Suppressor macrophage (primary cell): ENCODE measurements at places on chromosomes 3 and 15.

DNA sequence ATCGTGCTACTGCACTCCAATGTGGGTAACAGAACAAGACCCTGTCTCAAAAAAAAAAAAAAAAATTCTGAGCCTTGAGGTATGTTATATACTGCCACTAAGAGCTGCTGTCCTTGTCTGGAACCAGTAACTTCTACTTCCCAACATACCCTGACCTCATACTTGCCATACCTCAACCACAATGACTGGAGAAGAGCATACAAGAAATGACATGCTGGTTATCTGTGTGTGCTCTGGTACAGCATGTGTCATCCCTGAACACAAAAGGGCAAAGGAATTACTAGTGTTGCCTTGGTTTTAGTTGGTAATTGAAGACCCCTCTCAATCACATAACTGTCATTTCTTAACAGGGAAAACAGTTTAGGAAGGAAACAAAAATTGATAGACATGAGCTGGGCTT lies 54.5 kb downstream of the MRPS25 start:
- no peak for DNase-seq

DNA sequence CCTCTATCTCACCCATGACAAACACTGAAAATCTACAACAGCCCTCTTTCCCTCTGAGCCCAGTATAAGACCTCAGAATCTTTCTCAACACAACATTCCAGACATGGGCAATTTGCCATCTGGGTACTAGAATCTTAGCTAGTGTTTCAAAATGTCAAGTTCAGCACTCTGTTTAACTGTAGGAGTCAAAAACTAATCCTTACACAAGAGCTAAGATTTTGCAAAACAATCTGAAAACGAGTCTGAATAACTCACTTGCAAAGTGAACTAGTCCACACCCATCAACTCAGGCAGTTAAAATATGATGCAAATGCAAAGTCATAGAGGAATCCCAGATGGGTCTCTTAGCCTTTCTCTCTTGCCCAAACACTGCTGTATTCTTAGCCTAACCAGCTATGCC lies 67.8 kb downstream of the GPR176 start:
- peak; percentile 18 for DNase-seq

GRCh38 chr3:157523814-157524213 lies 20.6 kb upstream of the VEPH1 start:
- no peak for DNase-seq

DNA sequence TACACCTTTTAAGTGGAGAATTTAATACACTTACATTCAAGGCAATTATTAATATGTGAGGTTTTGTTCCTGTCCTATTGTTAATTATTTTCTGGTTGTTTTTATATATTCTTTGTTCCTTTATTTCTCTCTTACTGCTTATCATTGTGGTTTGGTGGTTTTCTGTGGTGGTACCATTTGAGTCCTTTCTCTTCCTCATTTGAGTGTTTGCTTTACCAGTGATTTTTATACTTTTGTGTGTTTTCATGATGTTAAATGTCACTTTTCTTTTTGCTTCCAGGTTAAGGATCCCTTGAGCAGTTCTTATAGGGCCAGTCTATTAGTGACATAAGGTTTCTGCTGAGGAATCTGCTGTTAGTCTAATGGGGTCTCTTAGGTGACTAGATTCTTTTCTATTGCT lies 116.5 kb downstream of the LRRK1 start:
- DNase-seq: peak; percentile 58

GRCh38 chr3:123533554-123534159 lies 51.2 kb downstream of the HACD2 start:
- DNase-seq: no peak

GRCh38 chr15:62802612-62803011 lies 239.9 kb upstream of the TPM1 start:
- DNase-seq: no peak

DNA sequence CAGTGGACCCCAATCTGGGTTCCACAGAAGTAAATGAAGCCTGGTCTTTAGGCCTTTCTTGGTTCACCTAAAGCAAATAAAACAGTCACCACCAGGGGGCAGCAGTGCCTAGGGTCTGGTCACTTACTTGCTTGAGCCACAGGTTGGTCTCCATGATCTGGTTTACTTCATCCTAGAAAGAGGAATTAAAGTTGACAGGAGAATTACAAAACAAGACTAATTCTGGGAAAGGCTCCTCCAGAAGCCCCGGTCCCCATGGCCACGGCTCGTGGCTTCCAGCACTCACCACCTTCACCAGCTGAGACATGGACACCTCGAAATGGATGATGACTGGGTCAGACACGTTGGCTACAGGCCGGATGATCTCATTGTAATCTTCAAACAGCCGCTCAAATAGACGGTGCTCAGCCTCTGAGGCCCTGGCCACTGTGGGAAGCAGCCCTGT lies 2.3 kb downstream of the CHRNA3 start:
- peak; percentile 95 for DNase-seq

- DNase-seq: no peak
Observed at GRCh38 chr3:152641198-152641597, 193.7 kb upstream of the P2RY1 start.

DNA sequence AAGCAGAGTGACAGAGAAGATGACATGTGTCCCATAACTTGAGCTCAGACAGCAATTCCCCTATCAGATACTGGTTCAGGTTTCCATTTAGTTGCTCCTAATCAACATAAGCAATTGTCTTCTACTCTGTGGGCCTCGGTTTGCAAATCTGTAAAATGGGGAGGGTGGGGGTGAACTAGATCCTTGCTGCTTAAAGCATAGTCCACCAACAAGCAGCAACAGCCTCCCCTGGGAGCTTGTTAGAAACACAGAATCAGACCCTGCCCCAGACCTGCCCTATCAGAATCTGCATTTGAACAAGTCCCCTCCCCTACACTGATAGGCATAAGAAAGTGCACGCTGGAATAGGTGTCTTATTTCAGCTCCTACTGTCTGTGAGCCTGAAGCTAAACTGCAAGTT lies 87.8 kb downstream of the CEMIP start:
- DNase-seq: no peak

DNA sequence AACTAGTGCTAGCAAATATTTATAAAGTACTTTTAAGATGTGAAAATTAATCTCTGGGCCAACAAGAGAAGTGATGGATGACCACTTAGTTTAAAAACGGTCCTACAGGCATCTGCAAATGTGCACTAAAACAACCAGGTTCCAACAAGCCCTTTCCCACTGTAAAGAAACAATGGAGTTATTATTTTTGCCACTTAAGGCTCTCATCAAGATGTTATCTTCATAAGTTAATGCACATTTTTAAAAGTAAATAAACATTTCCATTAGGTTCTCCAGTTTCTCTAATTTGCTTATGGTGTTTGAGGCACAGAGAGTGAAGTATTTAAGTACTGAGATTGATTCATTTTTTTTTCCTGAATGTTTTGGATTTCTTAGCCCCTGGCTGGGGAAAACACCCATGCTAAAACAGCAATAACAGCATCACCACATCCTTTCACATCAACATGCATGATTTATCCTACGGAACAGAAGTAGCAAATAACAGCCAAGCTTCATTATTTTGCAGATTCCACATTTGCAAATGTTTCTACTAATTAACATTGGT lies 20.8 kb downstream of the ABI3BP start:
- no peak for DNase-seq

DNA sequence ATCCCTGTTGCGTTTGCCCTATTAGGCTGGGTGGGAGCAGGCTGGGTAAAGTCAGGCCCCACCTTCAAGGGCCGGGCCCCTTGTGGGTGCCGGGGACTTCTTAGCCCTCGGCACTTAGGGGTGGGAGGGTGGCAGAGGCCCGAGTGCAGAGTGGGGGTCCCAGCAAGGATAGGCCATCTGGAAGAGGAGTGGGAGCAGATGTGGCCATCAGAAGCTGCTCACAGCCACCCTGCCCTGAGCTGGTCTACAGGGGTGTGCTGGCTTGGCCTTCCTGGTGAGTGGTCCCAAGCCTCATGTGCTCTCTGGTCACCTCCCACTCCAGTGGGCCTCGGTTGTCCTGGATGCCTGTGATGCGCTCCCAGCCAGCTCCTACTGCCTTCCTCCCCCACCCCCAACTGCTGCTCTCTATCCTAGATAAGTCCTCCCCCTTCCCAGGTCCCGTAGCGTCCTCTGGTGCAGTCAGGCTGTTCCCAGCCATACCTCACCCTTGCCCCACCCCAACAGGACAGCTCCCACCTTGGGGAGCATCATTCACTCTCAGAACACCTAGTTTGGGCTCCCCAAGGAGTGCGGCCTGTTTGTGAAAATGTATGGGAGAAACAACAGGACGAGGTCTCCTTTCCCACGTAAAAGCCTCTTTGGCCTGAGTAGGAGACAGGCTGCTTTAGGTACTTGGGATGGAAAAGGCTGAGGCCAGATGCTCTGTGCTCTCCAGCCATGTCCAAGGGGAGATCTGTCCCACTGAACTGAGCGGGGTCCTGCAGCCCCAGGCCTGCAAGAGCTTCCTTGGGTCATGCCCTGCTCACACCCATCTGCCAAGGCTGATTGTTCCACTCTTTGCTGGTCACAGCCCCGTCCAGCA lies 24.9 kb upstream of the PLXNA1 start:
- DNase-seq: no peak

DNA sequence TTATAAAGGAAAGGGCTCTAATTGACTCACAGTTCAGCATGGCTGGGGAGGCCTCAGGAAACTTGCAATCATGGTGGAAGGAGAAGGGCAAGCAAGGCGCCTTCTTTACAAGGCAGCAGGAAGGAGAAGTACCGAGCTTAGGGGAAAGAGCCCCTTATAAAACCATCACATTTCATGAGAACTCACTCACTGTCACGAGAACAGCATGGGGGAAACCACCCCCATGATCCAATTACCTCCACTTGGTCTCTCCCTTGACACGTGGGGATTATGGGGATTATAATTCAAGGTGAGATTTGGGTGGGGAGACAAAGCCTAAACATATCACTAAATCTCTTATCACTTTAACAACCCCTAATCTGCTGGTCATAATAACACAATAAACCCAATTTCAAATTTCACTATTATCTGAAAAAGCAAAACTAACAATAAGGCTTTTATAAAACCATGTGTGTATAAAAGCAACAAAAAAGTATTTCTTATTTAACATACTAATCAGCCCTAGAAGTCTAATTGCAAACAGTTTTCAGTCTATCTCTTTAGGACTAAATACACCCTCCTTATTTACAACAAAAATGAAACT lies 43.2 kb downstream of the SCAPER start:
- DNase-seq: no peak

GRCh38 chr15:83654379-83655236 lies 685 bp downstream of the ADAMTSL3 start:
- no peak for DNase-seq

- no peak for DNase-seq
Observed at GRCh38 chr3:41681479-41681878, 280.4 kb downstream of the ULK4 start.

- no peak for DNase-seq
Observed at GRCh38 chr3:37984051-37984450, 6.5 kb upstream of the VILL start.

GRCh38 chr3:192187485-192188051 lies 539.8 kb downstream of the FGF12 start:
- no peak for DNase-seq

GRCh38 chr3:32392536-32393302 lies 1.1 kb downstream of the CMTM7 start:
- no peak for DNase-seq

GRCh38 chr15:70669966-70670658 lies 93.2 kb downstream of the UACA start:
- no peak for DNase-seq

- no peak for DNase-seq
Observed at GRCh38 chr15:74376226-74376625, 8.8 kb upstream of the CYP11A1 start.

GRCh38 chr15:42108189-42108588 lies 13.8 kb upstream of the PLA2G4D start:
- DNase-seq: no peak

DNA sequence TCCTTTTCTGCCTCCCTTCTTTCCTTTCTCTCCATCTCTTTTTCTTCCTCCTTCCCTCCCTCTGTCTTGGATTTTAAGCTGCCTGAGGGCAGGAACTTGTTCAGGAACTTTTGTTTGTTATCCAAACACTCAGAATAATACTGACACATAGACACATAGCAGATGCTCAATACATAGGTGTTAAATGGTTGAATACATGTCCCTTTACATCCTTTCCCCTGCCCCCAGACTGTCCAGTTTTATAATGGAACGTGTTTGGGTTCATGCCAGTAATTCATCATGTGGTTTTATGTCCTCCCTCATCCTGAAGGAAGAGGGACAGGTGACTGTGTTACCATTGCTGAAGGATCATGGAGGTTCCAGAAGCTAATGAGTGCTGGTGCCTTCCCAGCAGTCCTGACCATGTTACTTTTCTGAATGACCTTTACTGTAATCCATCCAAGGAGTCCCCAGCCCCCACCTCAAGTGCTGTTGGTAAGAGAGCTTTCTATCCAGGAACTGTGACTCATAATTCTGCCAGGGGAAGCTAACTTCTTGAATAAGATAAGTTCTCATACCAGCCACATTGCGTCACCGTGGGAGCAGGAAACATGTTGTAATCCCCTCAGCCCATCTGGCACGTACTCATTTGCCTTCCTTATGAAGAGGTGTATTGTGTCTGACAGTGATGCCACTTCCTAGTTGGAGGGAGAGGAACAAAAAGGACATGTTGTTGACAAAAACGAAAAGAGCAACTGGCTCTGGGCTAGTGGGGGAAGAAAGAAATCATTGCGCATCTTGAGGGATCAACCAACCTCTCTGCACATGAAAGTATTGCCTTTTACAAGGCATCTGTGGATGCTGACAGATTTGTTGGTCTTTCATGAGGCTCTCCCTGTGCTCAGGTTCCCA lies 52.4 kb downstream of the IL1RAP start:
- DNase-seq: peak; percentile 91

- DNase-seq: no peak
Observed at GRCh38 chr15:66923438-66923881, 141.9 kb upstream of the SMAD3 start.

DNA sequence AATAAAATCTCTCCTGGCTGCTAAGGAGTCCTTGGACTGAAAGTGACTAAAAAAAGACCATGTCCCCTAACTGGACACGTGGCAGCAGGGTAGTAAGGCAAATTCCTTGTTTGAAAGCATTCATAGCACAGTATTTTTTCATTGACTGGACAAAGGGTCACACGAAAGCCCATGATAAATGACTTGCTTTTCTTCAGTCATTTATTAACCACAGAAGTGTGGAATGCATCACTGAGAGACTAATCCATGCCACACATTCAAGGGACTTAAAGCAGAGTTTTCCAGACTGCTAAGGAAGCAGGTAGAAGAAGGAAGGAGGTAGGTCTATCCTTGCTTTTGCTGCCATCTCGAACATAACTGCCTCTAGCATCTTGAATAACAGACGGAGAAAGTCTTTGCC lies 31.2 kb downstream of the CASR start:
- DNase-seq: no peak

DNA sequence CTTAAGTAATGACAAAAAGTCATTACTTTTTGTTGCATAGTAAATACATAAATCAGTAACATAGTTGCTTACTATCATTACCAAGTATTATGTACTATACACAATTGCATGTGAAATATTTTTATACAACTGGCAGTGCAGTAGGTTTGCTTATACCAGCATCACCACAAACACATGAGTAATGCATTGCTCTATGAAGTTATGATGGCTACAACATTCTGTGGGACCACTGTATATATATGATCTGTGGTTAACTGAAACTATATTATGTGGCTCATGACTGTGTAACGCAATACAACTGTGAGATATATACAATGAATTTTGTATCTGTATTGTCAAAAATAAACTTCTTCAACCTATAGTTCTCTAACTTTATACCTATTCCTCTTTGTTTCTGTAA lies 113.7 kb upstream of the RBMS3 start:
- no peak for DNase-seq
